ENCODE measurements at places on chromosomes 13 and 19.
A peak's percentile ranks its signal among the peaks of the same experiment; 100 is the strongest.

- no peak for DNase-seq
Measured at GRCh38 chr13:112881656-112882554, 87.1 kb upstream of the MCF2L start.

- DNase-seq, result no peak
Measured at GRCh38 chr13:75258159-75258782, 223.7 kb downstream of the TBC1D4 start.

GRCh38 chr13:53513226-53513625 lies 484.6 kb downstream of the OLFM4 start:
- DNase-seq, result no peak

GRCh38 chr19:20357921-20358320 lies 190.9 kb downstream of the ZNF486 start:
- DNase-seq, result no peak

GRCh38 chr19:4115050-4115817 lies 8.7 kb downstream of the MAP2K2 start:
- DNase-seq, result no peak

- no peak for DNase-seq
Measured at GRCh38 chr19:2380567-2380966, 20.5 kb downstream of the TMPRSS9 start.

- DNase-seq, result peak; percentile 72
Measured at GRCh38 chr19:47226426-47227351, 4.3 kb downstream of the BBC3 start.

- DNase-seq, result no peak
Measured at GRCh38 chr13:114140906-114141250, 8.5 kb upstream of the RASA3 start.

All from tibial nerve (tissue), 4 donors.